ENCODE measurements at places on chromosomes 5 and 9. TPM values are rescaled to one million over a fixed set of nuclear protein-coding genes. Genes with fewer than 3 reads are reported as not detected.

CCDC187 gene
- total RNA-seq, result not detected

SLC27A6 gene
- total RNA-seq, result 0.16 TPM

IGFBPL1 gene
- total RNA-seq, result 5.9 TPM

CDC20B gene
- total RNA-seq, result not detected

SPATA31E1 gene
- total RNA-seq, result not detected

ABLIM3 gene
- total RNA-seq, result 46.0 TPM

CDX1 gene
- not detected for total RNA-seq

- no peak for DNase-seq
Observed at GRCh38 chr9:132864277-132864676, 13.8 kb downstream of the AK8 start.

GRCh38 chr9:129875687-129876395 lies 40.6 kb downstream of the USP20 start:
- peak; percentile 59 for DNase-seq

DNA sequence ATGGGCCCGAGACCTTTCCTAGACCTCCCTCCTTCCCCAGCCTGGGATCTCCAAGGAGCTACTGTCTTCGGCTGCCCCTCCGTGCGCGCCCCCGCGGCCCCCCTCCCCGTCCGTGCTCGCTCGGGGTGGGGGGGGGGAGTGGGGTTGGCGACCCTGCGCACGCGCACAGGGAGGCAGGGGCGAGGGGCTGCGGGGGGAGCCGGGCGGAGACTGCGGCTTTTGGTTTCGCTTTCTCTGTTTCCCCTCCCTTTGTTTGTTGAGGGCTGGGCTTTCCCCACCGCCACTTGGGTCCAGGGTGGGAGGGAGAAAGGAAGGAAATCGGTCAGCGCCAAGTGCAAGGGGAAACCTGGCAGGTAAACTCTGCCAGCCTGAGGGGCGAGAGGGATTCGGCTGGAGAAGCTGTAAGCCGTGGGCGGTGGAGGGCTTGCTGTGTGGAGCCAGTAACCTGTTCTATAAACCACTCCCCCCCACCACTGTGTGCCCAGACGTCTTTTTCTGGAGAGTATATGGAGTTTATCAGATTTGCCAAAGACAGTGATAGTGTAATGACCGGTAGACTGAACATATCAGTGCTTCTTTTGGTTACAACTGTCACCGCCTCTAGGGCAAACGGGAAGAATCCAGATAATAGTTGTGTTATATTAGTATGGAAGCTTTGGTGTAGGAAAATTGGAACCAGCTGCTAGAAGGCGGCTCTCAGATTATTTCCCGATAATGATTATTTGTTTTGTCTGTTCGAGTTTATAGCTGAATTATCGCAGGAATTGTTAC lies 684 bp downstream of the DNAJA1 start:
- peak; percentile 84 for DNase-seq

DNA sequence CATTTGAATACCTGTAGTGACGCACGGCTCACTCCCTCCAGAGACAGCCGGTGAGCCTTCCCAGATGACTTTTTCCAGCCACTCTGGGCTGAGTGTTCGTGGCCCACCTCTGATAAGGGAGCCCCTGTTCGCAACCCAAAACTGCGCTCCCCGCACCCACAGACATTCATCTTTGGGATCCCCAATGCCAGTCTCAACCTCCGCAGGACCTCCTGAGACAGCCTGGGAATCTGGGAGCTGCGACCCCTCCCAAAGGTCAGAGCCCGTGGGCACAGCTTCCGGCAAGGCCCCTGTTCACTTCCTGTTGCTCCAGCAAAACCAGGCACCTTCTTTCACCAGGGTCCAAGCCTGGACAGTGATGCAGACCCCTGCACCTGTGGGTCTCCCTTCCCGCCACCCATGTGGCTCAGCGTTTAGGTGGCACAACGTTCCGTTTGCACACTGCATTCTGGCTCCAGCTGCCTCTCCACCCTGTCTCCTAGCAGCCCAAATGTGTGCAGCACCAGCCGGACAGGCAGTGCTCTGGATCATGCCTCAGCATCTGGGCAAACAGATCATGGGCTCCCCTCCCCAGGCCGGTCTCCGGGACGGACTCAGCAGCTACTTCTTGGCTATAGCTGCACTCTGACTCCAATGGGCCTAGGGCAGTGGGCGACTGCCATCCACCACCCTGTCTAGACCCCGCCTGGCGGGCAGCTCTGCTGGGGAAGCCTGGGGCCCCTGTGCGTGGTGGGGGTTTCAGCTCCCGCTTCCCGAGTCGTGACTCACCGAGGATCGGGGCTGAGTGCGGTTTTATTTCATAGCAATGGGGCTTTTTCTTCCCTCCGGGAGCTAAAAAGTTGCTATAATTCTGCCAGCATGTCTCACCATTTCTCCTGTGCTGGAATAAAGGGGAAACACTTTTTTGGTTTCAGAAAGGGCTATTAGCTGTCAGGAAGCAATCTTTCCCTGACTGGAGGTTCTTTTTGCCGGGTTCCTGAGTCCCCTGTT lies 156.0 kb downstream of the OLFM1 start:
- DNase-seq, result peak; percentile 30

DNA sequence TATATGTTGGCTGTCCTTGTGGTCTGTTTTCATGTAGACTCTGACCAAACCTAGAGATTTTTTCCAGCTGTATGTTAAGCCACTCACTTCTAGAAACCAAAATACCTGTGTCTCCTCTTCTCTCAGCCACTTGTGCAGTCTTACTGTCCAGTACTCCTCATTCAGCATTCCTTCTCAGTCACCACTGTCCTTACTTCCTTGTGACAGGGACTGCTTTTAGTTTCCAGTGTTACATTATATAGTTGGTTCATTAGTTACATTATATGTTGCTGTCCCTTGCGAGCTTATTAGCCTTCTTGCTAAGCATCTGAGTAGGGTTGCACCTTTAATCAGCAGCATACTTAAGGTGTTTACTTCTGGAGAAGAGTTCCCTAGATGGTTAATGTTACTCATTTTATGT lies 4.3 kb downstream of the ATP6V1G1 start:
- no peak for DNase-seq

- no peak for DNase-seq
Observed at GRCh38 chr9:35001803-35002502, 12.4 kb downstream of the DNAJB5 start.

DNA sequence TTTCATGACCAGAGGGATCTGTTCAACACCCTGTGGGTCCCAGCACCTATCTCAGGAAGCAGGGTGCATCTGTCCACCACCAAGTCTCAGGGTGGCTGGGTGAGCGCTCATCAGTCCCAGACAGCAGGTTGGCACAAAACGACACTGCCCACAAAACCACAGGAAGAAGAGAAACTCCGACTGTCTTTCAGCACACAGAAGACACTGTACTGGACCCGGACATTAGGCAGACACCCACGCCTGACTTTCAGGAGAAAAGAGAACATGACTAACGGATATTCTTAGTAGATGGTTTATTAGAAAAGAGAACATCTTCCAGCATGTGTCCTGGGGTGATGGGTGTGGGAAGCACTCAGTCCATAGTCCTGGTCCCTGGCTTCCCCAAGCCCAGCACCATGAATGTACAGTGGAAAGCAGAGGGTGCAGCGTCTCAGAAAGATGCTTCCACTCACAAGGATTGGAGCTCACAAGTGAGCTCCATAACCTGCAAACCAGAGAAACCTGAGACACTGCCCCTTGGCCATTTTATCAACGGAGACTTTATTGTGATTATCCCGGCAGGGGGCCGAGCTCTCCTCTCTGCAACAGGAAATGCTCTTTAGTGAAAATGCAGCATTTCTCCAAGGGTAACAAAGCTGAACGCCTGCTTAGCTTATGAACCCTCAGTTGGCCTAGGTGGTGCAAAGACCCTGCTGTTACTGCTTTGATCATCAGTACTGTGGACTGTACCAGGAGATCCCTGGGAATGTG lies 35.8 kb upstream of the LCP2 start:
- peak; percentile 51 for DNase-seq

DNA sequence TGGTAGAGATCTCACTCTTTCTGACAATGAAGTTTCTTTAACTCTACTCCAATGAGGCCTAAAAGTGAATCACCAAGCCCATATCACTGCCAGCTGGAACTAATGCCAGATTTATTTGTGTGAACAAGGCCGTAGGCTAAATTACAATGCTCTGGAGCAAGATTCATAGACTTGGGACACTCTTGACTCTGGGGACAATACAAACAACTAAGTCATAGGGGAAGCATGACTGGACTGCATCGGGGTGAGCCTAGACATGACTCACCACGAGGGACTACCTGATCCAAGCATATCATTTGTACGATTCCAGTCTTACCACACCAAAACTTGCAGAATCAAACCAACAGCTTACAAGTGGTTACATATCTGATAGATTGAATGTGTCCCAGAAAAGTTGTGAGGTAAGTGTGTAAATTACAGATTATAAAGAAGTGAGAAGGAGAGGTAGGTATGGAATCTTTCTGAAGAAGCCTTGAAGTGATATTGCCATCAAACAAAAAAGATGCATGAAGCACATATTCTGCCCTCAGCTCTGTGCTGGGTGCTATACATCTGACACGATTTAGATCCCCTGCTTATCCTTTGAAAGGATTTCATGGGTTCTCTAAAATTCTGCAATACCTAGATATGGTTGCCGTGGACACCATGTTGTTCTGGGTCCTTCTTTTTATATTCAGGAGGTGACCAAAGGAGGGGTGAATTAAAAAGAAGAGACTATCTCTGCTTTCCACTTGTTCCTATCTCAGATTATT lies 199.3 kb upstream of the PDE4D start:
- no peak for DNase-seq

GRCh38 chr5:158264264-158264663 lies 405.3 kb upstream of the CLINT1 start:
- DNase-seq, result no peak

DNA sequence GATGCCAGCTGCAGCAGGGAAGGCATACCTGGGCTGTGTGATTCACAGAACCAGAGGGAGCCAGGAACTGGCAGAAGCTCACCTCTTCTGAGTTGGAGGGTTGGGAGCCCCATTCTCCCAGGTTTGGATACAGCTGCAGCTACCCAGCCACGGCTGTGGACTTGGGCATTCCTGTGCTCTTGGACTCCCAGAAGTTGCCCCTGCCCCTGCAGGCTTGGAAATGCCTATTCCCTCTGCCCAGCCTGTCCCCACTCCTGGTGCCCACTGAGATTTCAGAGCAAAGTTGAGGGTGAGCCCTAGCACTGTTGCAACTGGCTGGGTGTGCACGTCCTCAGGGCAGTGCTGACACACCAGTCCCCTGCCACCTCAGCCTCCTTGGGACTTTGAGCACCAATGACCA lies 489.7 kb downstream of the SLCO4C1 start:
- DNase-seq, result no peak

GRCh38 chr9:119961774-119962424 lies 592.7 kb upstream of the BRINP1 start:
- no peak for DNase-seq

GRCh38 chr5:73694089-73694488 lies 68.1 kb downstream of the ARHGEF28 start:
- DNase-seq, result no peak

DNA sequence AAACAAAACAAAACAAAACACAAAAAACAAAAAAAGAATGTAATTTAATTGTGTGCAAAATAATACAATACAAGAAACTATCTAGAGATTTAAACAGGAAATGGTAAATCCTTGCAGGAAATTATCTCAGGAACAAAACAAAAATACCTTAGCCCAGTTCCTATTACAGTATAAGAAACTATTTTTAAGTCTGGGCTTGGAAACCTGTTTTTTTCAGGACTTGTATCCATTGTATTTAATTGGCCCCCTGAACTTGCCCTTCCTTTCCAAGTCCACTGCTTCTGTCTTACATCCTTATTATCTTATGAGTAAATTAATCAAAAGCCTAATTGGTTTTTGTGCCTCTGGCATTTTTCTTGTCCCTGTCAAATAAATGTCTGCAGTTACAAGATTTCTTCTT lies 48.5 kb downstream of the ST8SIA4 start:
- no peak for DNase-seq

GRCh38 chr5:150412319-150413175 lies at the start of gene CD74:
TSS of gene CD74 (minus strand) at chr5:150412910. CDS start at chr5:150412749, 161 bp downstream.
- peak; percentile 91 for DNase-seq

GRCh38 chr5:149588936-149589335 lies 7.6 kb downstream of the ARHGEF37 start:
- no peak for DNase-seq

- no peak for DNase-seq
Observed at GRCh38 chr9:98726735-98727134, 18.0 kb upstream of the GABBR2 start.

DNA sequence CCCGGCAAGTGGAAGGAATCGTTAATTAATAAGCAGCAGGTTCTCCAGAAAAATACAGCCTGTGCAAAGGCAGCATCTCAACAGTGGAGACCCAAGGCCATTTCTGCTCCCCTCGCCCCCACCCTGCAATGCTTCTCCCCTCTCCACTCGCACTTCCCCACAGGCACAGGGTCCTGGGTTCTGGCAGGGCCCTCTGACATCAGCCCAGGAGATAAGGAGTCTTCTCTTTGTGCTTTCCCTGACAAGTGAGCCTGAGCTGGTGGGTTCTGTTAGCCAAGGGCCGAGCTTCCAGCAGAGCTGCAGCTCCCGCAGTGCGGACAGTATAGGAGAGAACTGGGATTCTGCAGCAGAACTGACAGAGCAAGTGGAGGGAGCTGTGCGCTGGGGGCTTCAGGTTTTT lies 257.5 kb downstream of the NSG2 start:
- DNase-seq, result no peak

- DNase-seq, result peak; percentile 86
Observed at GRCh38 chr9:36486933-36487481, 85.7 kb upstream of the MELK start.

DNA sequence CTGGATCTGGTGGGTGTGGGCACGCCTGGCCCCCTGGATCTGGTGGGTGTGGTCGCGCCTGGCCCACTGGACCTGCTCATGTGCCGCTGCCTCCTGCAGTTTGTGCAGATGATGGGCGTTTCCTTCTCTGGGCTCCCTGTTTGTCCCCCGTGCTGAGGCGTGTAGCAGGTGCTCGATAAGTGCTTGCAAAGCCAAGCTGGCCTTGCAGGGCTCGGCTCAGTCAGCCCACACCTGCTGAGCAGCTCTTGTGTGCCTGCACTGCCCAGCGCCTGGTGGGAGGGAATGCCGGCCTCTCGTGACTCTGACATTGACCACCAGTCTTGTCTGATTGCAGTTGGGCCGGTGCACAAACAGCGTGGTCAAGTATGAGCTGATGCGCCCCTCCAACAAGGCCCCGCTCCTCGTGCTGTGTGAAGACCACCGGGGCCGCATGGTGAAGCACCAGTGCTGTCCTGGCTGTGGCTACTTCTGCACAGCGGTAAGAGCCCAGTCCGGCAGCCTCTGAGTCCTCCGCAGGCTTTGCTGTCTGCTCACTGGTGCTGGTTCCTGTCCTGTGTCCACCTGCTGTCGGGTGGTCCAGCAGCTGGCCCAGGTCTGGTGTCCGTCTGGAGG lies 102.7 kb upstream of the CACNA1B start:
- DNase-seq, result no peak

GRCh38 chr9:38096238-38096805 lies 27.3 kb upstream of the SHB start:
- no peak for DNase-seq

DNA sequence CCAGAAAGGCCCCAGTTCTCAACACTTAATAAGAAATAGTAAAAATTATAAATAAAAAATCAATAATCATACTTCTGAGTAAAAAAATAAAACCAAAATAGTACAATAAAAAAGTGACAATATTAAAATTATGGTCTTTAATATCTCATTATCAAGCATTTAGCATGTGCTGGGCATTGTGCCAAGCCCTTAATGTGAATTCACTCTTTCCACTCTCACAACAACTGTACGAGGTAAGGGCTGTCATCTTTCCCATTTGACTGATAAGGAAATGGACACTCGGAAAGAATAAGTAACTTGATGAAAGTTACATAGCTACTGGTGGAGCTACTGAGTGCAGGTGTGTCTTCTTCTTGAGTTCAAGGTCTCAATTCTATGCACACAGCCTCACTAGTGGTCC lies 43.6 kb downstream of the SEC61B start:
- no peak for DNase-seq
